ENCODE measurements at places on chromosomes 5 and 9.
A peak's percentile ranks its signal among the peaks of the same experiment; 100 is the strongest.

DNA sequence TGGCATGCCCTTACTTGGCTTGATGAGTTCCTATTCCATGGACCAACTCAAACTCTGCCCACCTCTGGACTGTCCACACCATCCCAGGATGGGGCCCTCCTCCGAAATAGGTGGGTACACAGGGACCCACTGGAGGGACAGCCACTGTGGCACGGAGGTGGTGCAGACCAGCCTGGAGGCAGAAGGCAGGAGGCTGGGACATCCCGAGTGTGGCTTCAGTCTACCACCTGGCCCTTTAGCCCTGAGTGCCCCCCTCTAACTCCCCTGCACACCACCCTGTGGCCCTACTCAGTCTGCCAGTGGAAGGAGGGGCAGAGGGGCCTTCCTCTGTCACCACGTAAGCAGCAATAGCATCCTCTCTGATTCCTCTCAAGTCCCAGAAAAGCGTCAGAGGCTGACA, 3.7 kb downstream of the IL3 start:
- DNase-seq: no peak

GRCh38 chr5:133967124-133967523, 1.3 kb downstream of the C5orf15 start:
- no peak for DNase-seq

- DNase-seq: no peak
Measured at GRCh38 chr5:102314328-102314727, 18.2 kb upstream of the SLCO4C1 start.

DNA sequence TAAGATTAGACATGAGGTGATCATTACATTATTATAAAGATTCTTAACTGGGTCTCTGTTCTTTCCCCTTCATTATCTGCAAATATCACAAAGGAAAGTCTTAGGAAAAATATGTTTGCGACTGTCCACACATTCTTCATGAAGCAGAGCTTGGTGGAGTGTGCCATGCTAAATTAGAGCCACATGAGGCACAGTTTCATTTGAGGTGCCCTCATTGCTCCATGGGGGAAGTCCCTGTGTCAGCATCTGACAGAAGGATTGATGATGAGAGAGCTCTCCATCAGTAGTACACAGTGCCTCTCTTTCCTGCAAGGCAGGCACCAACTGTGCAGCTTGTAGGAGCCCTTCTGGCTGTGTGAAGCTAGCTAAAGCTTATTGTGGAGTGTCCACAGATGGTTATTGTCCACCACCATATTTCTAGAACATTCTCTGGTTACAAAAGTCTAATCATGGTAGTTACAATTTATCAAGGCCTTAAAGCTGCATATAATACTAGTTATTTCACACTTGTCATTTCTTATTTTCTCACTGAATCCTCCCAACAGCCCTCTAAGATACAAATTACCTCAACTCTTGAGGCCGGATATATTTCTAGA, 63.9 kb downstream of the C9orf152 start:
- peak; percentile 61 for DNase-seq

GRCh38 chr9:21927752-21928151, 66.4 kb downstream of the CDKN2A start:
- DNase-seq: no peak

- no peak for DNase-seq
Measured at GRCh38 chr9:121946465-121946864, 146.6 kb downstream of the TTLL11 start.

DNA sequence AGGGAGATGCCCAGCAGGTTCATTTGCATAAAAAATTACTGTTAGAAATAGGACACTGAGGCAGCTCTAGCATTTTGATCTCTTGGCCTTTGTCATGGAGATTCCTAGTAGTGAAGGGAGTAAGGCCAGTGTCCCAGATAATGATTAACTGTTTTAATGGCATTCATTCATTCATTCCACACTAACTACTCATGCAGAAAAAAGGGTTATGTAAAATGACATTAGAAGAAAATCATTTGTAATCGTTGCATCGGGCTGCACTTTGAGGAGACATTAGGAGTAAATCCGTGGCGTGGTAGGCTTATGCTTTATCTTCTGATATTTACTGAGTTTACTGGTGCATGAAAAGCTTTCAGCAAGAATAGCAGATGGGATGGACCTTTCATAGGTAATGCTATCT, 82.6 kb upstream of the GRHPR start:
- no peak for DNase-seq

- DNase-seq: no peak
Measured at GRCh38 chr5:169964246-169964645, 16.0 kb downstream of the INSYN2B start.

GRCh38 chr5:160469156-160470144, 47.8 kb downstream of the PTTG1 start:
- DNase-seq: no peak

DNA sequence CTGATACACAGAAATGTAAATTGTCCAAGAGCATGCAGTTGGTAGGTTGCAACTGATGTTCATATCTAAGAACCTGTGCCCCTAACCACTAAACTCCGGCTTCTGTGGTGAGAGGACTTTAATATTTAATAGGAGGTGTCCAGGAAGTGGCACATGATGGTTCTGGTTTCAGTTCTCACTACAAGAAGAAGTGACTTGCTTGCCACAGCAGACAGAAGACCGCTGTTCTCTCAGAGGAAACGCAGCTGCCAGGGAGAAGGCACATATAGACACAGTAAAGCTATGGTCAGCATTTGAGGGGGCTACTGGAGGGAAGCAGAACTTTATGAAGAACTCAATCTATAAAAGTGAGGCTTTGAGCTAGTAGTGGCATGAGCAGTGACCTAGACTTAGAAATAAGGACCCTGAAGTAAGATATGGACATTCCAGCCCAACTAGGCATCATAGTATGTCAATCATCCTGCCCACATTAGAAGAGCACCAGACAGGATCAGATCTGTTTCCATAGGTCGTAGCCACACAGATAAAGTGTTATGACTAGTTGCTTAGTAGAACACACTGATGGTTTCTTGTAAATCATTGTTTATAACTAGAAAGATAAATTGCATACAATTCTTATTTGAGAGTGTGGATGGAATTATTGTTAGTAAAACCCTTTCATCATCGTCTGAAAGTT, 36.4 kb upstream of the DAB2 start:
- peak; percentile 78 for DNase-seq

DNA sequence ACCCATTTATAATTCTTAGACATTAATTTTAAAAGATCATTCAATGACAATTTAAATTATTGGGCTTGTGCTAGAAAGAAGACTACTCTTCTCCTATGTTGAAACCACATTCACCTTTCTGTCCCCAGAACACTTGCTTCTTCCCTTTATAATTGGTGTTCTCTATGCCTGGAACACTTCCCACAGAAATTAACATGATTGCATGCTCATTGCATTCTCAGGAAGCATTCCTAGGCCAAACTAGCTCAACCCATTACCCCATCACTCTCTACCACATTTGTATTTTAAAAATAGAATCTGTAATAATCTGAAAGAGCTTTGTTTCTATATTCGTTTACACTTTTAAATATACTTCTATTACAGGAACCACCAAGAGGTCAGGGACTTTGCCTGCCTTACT, 184.7 kb downstream of the MEF2C start:
- no peak for DNase-seq

DNA sequence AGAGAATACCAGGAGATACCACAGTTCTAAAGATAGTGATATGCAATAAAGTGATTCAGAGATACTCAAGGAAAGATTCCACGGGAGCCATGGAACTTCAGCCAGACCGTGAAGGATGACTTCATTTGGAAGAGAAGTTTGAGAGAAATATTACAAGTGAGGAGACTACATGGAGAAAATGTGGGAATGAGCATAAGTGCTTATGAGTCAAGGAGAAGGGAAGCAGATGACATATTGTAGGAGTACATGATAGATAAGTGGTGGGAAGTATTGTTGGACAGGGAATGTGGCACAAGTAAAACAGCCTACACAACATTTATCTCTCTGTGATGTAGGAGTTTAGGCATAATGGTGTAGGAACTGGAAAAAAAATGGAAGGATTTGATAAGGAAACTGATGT, 122.1 kb upstream of the FBXL17 start:
- DNase-seq: no peak

DNA sequence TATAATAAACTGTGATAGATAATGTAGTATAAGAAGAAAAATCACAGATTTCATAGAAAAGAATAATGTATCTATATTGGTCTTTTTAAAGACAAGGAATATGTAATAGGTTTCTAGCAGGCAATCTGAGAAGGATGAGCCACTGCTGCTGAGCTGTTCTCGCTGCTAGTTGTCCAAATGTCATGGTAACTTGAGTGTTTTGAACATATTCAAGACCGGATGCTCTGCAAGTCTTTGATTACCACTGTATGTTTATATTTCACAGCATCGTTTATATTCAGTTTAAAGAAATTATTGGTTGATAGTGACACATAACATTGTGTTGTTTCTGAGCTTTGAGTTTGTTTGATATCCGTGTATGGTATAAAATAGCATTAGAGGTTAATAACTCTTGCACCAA, 9.6 kb downstream of the C5orf47 start:
- DNase-seq: no peak

GRCh38 chr5:166523206-166523605, 1768.2 kb upstream of the WWC1 start:
- DNase-seq: no peak

GRCh38 chr9:81080900-81081299, 608.4 kb downstream of the TLE1 start:
- DNase-seq: no peak

- no peak for DNase-seq
Measured at GRCh38 chr9:93252781-93253530, 69.0 kb downstream of the WNK2 start.

GRCh38 chr9:136802321-136802720, 5.4 kb upstream of the RABL6 start:
- DNase-seq: no peak

DNA sequence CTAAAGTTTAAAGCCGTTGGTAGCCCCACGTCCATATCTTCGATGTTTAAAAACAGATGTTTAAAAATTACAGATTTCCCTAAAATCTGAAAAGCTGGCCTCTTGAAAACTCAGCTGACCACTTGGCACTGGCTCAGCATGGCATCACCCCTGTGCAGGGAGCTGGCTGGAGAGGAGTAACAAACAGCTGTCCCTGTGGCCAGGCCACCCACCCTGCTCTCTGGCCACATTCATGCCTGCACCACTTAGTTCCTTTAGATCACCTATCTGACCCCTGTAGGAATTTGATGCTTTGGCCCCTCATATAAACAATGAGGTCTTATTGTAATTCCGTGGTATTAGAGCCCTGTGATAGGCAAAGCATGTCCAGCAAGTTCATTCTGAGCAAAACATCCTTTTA, 107.5 kb downstream of the FRMD3 start:
- DNase-seq: no peak

DNA sequence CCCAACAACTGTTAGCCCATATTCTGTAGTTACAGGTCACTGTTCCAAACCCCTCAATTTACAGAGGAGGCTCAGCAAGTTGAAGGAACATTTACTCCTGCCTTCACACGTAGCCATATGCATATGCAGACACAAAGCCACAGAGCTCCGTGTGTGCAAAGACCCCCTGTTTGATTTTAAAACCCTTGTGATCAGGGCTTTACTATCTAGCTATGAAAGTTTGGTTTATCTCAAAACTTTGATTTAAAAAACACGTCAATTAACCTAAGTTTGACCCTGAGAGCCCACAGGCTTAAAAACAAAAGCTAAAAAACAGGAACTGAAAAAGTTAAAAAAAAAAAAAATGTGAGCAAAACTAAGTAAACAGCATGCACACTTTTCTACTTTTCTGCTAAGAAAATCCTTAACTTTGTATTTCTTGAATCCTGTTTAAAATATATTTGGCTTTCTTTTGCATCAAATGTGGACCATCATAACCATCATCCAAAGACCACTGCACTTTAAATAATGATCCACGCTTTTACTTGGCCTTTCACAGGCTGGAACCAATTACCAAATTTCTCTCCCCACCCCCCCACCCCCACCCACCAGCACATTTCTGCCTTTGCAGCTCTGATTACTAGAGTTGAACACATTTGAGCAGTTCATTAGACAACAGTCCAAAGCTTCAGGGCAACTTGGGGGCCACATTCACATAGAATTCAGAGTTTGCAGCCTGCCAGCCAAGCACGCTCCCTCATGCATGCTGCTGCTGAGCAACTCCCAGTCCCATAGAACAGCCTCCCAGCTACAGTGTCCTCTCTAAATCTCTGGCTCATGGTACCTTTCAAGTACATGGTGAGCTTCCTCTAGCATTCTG, 128.8 kb upstream of the MAP3K1 start:
- DNase-seq: peak; percentile 62

GRCh38 chr5:151068433-151069197, 12.2 kb downstream of the TNIP1 start:
- no peak for DNase-seq

- DNase-seq: no peak
Measured at GRCh38 chr5:73912821-73913271, 286.9 kb downstream of the ARHGEF28 start.

GRCh38 chr9:71249729-71250317, 128.4 kb upstream of the TRPM3 start:
- peak; percentile 63 for DNase-seq

- DNase-seq: no peak
Measured at GRCh38 chr5:128052780-128053179, 30.8 kb upstream of the SLC12A2 start.

DNA sequence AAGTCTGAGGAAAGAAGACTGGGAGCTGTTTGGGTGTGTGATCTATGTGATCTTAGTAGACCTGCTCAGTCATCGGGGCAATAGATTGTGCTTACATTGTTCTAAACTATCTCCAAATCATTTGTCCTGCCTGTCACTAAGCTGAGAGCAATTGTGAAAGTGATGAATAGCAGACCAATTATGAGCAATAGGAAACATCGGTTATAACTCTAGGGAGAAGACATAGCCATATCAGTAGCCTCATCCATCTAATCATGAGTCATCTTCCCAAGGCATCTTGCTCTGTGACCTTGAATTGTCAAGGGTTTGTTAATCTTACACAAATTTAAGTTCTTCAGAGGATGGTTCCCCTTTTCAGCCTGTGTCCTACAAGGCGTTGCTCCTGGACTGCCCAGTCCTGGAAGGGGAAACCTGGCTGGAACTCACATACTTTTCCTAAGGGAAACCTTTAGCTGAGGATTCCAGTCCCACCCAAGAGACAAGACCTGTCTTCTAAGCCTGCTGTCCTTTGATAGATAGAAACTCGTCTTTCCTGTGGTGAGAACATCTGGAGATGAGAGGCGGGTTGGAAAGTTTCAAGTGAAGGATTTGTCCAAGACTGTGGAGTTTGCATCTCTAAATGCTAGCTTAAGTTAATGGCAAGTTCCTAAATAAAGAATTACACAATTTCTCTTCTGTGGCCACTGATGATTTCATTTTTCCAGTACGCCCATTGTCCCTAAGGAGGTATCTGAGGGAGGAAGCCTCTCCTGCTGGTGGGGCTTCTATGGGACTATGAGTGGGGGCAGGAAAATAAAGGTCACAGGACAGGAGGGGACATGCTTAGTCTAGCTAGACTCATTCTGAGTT, 53.9 kb upstream of the TRIM32 start:
- DNase-seq: no peak

GRCh38 chr9:18390393-18390792, 83.6 kb upstream of the ADAMTSL1 start:
- DNase-seq: no peak

- DNase-seq: no peak
Measured at GRCh38 chr5:93789173-93790067, 48.0 kb upstream of the POU5F2 start.
